HT1080 (cell line): ENCODE measurements at places on chromosomes 6 and 20.
A peak's percentile ranks its signal among the peaks of the same experiment; 100 is the strongest.

- peak; percentile 75 for DNase-seq
Observed at GRCh38 chr6:144993870-144994269, 708.7 kb downstream of the UTRN start.

GRCh38 chr6:47722194-47722593, 23.8 kb downstream of the ADGRF4 start:
- no peak for DNase-seq

DNA sequence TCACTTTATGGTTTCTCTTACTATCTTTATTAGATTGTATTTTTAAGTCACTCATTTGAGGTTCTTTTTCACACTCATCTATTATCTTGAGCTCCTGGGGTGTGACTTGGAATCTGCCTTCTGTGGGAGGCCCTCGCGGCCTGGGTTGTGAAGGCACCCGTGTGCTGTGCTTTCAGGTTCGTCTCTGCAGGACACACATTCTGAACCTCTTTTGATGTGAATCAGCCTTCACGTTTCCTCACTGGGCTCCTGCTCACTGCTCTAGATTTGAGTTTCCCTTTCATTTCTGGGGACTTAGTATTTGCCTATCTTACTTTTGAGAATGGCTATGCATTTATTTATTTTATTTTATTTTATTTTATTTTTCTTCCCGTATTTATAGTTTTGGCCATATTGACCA, 97.8 kb downstream of the PACRG start:
- DNase-seq = no peak

- DNase-seq = no peak
Observed at GRCh38 chr6:23175391-23175790, 606.0 kb downstream of the HDGFL1 start.

GRCh38 chr6:136499370-136499769, 50.9 kb downstream of the MAP7 start:
- DNase-seq = no peak
